ENCODE measurements at places on chromosomes 11 and 22.
A peak's percentile ranks its signal among the peaks of the same experiment; 100 is the strongest.

DNA sequence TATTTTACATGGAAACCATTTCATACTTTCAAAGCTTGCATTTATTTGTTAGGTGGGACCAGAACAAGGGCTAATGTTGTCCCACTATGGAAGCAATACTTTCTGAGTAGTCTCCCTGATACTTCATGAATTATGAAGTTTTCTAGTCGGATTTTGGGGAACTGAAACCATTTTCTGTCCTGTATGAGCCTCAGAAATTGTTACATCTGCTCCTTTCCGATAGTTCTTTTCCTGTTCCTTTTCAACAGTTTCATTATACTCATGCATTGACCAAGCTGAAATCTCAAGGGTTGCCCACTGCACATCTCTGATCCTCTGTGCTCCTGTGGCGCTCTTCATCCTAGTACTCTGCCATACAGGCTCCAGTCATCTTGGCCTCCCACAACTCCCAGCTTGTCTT is 31.5 kb upstream of the GLYATL1 start:
- no peak for DNase-seq

GRCh38 chr11:10108915-10109680 is 184.9 kb downstream of the SBF2 start:
- peak; percentile 61 for DNase-seq

DNA sequence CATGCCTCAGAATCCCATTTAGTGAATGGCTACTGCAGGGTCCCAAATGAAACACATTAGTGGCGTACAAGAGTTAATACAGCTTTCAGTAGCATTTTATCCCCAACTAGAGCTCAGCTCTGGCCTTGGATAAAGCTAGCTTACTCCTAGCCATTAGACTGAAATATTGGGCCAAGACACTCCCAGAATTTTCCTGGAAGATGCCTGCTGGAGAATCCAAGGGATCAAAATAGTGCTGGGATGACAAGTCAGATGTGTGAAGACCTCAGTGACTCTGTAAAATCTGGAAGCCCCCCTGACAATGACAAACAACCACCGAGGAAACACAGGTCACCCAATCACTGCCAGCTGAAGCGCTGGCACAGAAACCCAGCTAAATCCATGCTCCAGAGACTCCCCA is 303.1 kb upstream of the SORL1-AS1 start:
- DNase-seq = no peak

DNA sequence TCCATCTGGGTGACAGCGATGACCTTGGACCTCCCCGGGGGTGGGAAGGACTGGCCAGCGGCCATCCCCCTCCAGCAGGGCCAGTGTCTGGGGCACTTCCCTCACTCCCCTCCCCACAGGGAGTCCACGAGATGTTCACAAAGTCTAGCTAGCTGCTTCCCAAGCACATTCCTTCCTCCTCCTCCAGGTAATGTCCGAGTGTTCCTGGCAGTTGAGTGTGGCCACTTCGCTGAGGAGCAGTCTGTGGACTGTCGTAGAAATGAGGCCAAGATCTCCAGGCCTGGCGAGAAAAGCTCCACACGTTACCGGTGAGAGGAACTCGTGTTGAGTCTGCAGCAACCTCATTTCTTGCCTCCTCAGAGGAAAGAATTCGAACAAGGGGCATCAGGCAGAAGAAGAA is 425.5 kb downstream of the BRD1 start:
- DNase-seq = no peak

GRCh38 chr11:76560219-76560618 is 110.3 kb downstream of the LRRC32 start:
- peak; percentile 65 for DNase-seq

DNA sequence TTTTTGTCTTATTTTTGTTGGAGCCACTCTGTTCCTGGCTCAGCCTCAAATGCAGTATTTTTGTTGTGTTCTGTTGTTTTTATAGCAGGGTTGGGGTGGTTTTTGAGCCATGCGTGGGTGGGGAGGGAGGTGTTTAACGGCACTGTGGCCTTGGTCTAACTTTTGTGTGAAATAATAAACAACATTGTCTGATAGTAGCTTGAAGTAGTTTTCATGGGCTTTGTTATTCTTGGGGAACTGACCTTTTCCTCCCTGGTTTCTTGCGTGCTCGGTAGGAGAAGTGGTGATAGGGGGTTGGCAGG is 6.0 kb upstream of the MCM5 start:
- DNase-seq = no peak

DNA sequence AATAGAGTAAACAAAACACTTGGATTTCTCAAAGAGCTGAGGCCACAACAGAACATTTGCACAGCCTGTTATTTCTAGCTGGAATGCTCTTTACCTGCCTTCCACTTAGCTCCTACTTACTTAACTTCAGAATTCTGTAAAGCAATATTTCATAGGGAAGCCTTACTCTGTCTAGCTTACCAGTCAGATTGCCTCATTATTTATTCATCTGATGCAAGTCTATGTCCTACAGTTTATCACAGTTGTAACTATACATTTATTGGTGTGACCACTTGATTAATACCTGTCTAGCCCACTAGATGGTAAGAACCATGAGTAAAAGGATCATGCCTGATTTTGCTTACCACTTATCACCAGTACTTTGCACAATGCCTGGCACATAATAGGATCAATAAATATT is 56.1 kb upstream of the ME3 start:
- DNase-seq = no peak

DNA sequence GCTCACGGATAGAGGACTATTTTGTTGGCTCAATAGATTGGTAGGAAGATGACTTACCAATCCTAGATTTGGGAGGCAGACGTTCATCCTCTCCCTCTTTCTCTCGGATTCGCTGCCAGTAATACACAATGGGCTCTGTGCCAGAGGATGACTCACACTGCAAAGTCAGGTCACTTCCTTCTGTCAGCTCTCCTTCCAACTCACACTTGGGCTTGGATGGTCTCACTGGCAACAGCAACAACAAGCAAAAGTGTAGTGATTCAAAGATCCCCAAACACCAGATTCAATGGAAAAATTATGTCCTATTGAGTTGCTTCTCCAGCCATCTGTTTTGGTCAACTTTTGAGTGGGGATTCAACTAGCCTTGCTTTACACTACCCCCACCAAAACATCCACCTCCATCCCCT is 21.7 kb upstream of the HSPA8 start:
- DNase-seq = peak; percentile 97

GRCh38 chr22:38262051-38262795 is 10.6 kb downstream of the TMEM184B start:
- DNase-seq = peak; percentile 57

DNA sequence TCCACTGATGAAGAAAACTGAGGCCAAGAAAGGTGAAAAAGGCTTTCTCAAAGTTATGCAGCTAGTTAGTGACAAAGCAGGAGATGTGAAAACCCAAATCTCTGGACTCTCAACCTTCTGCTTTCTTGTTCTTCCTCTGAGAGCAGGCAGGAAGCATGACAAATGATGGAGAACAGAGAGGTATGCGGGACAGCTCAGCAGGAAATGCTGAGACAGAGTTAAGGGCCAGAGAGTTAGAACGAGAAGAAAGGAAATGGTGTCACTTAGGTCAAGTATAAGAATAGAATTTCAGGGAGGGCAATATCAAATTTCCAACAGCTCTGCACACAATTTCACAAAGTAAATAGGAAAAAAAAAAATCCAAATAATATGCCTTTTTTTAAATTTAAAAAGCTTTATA is 67.6 kb upstream of the ARHGAP42 start:
- peak; percentile 17 for DNase-seq

DNA sequence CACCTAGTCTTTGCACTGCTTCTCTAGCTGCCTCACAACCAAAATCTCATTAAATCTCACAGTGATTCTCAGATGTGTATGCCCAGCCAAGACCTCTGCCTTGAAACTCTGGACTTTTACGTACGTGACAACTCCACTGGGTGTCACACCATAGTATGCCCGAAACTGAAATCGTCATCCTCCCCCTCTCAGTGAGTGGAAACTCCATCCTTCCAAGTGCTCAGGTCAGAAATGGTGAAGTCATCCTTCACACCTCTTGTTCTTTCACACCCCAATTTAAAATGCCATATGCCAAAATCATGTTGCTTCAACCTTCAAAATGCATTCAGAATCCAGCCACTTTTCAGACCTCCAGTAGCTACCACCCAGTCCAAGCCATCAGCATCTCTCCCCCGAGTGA is 42.5 kb downstream of the SFI1 start:
- no peak for DNase-seq

GRCh38 chr11:36425561-36426081 is 84.5 kb downstream of the TRAF6 start:
- DNase-seq = no peak

GRCh38 chr11:110376711-110377324 is 52.9 kb upstream of the FDX1 start:
- DNase-seq = peak; percentile 82

DNA sequence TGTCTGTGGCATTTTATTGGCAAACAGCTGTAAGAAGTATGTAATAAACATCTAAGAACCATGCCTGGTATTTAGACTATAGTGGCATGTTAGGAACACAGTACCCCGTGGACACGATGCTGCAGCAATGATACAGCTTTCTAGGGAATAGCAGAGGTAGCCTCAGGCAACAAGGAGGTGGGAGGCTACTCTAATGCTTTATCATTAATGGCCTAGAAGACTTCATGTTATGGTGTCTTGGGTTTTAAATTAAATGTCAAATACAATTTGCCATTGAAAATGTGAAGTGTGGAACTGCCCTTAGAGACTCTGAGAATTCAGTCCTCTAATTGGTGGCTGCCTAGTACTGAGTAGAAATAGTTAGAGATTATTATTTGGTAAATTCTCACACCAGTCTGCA is 516.9 kb downstream of the CNTN5 start:
- DNase-seq = no peak

DNA sequence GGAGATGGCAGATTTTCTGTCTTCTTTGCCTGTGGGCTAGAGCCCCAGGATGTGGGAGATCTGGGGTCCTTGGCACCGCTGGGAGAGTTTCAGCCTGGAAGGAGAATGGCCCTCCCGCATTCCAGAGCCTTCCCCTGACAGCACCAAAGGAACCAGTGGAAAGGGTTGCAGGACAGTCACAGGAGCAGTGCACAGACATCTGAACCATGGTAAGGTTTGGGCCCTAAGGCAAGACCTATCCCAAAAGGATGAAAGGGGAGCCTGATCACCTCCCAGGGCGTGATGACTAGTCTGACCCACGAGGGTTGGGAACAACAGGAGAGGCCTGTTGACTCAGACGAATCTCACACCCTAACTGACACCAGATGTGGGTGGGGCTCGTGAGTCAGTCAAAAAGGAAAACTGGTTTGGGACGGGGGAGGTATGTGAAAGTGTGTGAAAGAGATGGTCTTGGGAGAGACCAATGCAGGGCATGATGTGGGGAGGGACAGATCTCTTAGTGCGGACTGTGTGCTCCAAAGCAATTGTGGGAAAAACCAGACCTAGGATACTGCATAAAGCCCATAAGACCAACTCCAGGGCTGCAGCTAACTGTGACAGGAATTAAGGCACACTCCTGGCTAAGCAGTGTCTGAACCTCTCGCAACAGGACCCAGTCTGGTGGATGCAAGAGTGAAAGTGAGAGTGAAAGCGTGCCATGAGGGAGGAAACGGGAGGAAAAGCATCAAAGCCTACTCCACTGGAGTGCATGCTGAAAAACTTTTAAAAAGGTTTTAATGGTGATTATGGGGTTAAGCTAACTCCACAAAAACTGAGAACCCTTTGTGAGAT is 39.1 kb upstream of the GLYAT start:
- DNase-seq = peak; percentile 91

DNA sequence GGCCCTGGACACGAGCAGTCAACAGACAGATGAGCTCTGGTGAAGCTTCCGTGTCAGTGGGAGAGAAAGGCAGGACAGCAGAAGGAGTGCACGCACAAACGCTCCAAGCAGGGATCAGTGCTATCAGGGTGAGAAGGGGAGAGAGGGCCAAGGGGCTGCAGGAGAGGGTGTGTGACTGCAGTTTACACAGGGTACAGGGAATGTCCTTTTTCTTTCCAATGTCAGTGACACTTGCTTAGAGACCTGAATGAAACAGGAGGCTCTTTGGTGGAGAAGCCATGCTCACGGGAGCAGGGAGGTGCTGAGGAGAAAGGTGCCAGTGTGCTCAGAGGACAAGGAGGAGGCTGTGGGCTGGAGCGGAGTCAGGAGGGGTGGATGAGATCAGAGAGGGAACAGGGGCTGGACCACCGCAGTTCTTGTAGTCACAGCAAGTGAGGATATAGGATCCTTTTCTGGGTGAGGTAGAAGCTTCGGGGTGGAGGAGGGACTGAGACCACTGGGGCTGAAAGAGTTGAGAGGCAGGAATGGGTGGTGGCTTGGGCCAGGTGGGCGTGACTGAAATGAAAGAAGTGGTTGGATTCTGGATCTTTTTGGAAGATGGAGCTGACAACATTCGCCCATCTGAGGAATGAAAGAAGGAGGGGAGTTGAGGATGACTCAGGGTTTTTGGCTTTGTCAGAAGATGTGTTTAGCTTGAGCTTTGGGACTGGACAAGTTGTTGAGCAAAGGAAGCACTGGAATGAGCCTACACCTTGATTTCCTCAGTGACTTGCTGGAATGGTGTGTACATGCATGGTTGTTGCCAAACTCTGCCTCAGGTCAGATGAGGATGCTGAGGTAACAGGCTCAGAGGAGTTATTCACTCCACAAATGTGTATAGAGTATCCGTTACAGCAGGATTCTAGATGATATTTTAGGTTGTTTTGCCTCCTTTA is 87.9 kb downstream of the ADAMTS15 start:
- peak; percentile 38 for DNase-seq

- no peak for DNase-seq
Measured at GRCh38 chr11:128161436-128161835, 425.9 kb downstream of the ETS1 start.

DNA sequence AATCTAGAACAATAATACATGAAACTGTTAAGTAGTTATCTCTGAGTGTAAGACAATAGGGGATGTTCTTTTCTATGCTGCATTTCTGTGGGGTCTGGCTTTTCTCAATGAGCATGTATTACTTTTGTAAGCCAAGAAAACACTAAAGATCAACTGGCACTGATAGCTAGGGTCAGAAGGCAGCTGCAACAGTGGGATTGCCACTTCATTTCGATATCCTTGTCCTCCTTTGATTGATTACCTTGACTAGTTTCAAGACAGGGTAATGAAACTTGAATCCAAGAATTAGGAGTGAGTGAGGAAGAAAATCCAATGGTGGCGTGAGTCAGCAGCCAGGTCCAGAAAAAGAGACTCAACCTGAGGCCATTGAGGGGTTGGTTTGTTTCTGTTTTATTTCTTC is 46.5 kb downstream of the FEZ1 start:
- DNase-seq = no peak

- DNase-seq = no peak
Measured at GRCh38 chr11:78390809-78391208, 26.8 kb downstream of the GAB2 start.

GRCh38 chr22:43413826-43414225 is 2.0 kb downstream of the MPPED1 start:
- DNase-seq = no peak

DNA sequence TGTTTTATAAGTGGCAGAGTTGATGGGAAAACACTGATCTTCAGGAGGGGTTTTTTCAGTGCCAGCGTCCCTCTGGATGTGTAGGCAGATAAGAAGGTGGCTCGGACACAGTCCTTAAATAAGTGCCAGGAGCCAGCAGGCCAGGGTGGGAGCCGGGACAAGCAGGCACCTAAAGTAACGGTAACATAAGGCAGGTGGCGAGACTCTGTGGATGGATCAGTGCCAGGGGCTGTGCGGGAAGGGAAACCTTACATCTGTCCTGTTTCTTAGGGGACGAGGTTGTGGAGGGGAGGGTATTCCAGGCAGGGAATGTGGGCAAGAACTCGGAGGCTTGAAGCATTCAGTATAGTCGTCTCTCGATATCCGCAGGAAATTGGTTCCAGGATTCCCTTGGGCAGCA is 15.9 kb downstream of the BCR start:
- no peak for DNase-seq

All from GM23248 (cell line).